ENCODE measurements at places on chromosomes 4 and X.

GRCh38 chr4:81870275-81870674 is 398.6 kb upstream of the RASGEF1B start:
- no peak for DNase-seq

- DNase-seq = no peak
Observed at GRCh38 chrX:63250253-63250868, 100.8 kb downstream of the SPIN4 start.

GRCh38 chrX:103175944-103176753 is 38.8 kb upstream of the BEX4 start:
- DNase-seq = peak; percentile 30

GRCh38 chrX:136870064-136870463 is 10.5 kb downstream of the RBMX start:
- no peak for DNase-seq

DNA sequence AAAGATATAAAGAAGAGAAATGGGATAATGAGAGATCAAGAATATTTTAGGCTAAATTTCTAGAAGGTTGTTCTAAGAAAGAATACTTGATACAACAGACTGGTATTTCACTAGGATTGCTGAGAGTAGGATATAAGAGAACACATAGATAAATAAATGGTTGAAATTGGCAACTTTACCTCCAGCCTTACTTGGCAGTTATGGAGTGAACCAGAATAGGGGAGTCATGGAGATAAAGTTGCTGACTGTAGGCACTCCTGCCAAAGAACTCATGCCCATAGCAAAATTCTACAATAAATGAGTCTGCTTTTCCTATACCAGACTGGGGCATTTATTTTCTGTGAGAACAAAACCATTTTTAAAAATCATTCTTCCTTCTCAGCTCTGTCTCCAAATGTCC is 26.4 kb upstream of the MMRN1 start:
- DNase-seq = no peak

DNA sequence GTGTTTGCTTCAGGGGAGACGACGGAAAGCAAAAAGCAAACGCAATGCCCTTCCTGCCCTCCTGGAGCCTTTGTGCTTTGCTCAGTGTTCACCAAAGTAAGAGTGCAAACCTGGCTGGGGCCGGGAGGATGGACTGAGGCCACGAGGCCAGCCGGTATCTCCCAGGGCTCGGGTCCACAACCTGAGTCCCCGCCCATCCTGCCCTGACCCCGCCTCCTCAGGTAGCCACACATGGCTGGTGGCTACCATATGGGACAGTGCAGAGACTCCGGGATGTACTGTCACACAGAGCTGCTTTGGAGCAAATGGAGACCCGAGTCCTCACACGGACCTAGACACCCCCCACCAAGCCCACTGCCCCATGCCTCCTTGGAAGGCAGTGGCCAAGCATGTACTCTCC is 4.8 kb downstream of the ATP2B3 start:
- DNase-seq = no peak

- DNase-seq = peak; percentile 12
Observed at GRCh38 chr4:174714393-174715211, 114.4 kb downstream of the GLRA3 start.

DNA sequence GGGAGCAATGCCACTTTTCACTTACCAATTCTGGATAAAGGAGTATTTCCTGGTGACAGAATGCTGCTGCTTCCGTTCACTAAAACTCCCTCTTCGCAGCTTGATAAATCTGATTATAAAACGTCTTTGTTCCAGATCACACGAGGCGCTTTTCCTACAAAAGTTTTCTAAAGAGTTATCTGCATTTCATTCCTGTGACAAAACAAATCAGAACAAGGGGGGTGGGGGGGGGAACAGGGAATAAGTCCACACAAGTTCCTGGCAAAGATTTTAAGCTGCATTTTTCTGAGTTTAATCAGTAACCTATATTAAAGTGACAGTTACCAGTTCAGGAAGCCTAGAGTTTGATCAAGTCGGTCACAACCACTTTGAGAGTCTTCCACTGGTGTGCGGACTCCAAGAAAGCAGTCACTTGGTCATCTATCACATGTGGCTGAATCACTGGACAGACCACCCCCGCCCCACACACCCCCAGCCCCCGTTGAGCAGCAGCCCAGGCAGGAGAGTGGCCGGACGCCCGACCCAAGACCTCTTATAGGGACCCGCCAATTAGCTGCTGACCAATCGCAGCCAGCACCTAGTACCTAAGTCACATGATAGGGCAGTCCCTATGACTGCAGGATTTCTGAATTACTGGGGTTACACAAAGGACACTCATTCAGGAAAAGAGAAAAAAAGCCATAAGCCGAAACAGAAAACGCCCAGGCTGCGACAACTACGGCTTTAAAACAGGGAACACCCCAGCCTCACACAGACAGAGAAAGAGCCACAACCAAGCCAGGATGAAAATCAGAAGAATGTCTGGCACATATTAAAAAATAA is 569.3 kb upstream of the DIPK2B start:
- no peak for DNase-seq

GRCh38 chrX:130552444-130553073 is 150.8 kb downstream of the RBMX2 start:
- DNase-seq = no peak

DNA sequence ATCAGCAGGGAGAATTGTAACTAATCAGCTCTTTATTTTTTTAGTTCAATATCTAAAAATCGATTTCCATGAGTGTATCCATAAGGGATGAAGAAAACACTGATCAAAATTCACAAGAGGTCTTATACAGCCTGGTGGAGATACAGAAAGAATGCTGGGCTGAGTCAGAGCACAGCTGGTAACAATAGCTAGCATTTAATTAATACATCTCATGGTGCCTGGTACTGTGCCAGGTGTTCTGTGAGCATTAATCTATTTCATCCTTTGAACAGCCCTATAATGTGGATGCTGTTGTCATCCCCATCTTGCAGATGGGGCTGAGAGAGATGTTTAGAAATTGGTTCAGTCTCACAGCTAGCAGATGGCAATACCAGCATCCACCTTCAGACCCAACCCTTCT is 250.9 kb upstream of the RPS6KA3 start:
- no peak for DNase-seq

GRCh38 chrX:17377795-17378194 is 2.8 kb downstream of the NHS start:
- peak; percentile 35 for DNase-seq

DNA sequence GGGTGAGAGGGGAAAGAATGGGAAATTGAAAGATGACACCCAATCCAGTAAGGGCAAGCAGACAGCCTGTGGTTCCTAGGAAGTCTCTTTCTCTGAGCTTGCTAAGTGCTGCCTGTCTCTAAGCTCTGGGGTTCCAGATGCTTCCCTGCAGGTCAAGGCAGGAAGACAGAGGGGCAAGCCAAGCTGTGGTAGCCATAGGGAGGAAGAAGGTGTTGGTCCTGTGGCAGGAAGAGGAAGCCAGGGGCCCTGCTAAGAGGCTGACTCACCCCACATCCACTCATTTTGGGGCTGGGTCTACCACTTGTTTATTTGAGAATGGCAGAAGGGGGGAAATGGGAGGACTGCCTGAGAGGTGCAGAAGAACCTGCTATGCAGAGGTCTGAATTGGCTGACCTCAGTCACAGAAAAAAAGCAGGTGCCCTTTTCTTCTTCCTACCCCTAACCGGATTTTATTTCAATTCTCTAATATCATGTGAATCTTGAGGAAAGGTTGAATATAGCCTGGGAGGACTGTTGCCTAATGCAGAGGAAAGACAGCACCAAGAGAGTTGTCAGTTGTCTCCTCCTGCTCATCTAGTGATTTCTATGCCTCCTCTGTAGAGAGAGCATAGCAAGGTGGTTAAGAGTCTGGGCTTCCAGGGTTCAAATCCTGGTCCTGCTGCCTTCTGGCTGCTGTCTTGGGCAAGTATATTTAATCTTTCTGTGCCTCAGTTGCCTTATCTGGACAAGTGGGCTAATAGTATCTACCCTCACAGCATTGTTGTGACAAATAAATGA is 27.4 kb downstream of the HOPX start:
- no peak for DNase-seq

DNA sequence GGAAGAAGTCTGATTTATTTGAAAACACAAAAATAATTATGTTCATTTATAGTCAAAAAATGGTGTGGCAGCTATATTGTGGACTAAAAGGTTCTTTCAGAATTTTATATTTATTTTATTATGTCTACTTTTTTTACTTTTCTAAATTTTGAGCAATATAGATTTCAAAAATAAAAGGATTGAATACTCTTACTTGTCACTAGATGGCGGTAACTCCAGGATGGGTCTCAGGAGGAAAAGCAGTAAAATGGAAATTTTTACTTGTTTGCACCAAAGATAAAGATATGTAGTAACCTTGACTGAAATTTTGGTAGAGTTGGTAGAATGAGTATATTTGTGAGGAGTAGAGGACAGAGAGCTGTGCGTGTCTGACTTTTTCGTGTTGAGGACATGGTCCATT is 14.5 kb upstream of the DACH2 start:
- DNase-seq = no peak

DNA sequence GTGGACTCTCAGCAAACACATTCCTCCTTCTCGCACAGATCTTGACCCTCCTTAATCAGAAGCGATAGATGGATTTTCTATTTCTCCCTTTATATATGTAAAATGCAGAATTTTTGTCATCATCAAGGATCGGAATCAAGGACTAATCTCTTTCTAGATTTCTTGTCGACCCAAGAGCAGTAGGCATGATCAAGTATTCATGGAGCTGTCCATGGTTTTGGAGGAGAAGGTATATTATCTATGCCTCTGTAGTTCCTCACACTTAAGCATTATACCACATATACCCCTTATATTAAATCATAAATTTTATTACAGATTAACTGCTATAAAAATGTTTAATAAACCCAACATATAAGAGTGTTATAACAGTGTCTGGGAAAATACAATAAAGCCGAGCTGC is 886.8 kb downstream of the NLGN4X start:
- DNase-seq = no peak

DNA sequence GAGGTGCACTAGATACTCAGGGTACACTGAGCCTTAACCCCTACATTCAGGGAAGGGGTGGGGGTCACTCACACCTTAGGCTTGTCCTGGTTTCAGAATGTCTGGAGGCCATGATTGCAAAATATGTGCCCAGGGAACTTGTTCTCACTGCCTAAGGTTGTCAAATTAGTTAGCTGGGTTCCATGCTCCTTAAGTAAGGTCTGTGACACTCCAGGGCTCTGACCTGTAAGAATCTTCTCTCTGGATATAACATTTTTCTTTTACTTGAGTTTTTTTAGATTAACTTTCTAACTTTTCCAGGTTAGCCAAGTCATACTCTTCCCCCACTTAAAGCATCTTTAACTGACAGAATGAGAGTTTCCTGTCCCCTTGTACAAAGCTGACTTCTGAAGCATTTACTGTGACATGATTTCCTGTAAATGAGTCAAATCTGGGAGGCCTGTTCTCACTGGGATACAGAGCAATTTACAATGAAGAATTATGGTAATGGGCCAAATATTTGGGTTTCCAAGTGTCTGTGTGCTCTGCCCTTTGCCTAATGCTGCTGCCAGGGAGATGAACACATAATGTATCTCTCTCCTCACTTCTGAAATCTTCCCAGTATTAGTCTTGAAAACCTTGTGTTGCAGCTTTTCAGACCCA is 101.7 kb downstream of the GATB start:
- DNase-seq = no peak

GRCh38 chrX:136141569-136141968 is 5.8 kb upstream of the FHL1 start:
- no peak for DNase-seq

GRCh38 chrX:108298165-108298602 is 140.0 kb downstream of the COL4A6 start:
- no peak for DNase-seq

- no peak for DNase-seq
Observed at GRCh38 chr4:183411291-183411861, 33.1 kb upstream of the CDKN2AIP start.

- DNase-seq = no peak
Observed at GRCh38 chr4:113162089-113162488, 112.6 kb downstream of the ANK2 start.

DNA sequence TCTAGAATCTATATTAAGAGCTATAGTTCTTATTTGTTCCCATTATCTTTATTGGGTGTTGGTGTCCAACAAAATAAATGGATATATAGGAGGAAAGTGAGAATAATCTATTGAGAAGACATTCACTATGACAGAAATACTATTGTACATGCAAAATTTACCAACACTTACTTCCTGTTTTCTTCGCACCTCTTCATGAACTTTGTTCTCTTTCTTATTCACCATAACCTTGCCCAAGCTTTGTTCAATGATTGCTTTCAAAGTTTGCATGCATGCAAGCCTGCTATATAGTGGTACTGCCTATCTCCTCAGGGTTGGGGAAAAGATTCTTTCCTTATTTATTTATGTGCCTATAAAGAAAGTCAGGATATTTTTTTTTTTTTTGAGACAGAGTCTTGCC is 176.4 kb upstream of the JADE1 start:
- DNase-seq = no peak

DNA sequence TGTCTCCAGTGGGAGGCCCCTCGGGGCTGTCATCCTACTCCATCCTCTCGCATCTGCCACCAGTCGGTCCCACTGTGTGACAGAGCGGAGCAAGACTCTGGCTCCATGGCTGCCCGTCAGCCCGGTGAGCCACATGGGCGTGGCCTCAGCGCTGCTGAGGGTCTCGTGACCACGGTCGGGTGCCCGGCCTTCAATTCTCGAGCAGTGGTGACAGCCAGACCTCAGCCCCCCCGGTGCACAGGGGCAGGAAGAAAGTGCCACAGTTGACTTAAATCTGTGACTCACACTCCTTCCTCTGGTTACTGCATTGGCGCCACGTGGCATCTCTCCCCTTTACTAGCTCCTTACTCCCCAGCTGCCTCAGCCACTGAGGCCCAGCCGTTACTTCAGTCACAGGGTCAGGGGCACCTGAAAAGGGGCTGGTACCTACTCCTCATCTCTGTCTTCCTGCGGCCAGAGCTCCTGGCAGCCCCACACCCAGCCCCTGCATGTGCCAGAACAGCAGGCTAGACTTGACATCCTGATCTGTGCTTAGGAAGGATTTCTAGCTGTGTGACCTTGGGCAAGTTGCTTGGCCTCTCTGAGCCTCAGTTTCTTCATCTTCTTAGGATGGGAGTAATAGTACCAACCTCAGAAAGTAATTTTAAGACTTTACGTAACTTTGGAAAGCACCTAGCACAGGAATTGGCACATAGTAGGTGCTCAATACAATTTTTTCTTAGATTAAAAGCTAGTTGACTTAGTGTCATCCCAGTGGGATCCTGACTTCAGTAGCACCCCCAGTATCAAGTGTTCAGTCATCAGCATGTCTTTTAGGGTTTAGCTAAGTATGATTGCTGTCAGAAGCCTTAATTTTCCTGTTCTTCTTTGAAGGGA is 66.1 kb downstream of the TNIP2 start:
- no peak for DNase-seq

DNA sequence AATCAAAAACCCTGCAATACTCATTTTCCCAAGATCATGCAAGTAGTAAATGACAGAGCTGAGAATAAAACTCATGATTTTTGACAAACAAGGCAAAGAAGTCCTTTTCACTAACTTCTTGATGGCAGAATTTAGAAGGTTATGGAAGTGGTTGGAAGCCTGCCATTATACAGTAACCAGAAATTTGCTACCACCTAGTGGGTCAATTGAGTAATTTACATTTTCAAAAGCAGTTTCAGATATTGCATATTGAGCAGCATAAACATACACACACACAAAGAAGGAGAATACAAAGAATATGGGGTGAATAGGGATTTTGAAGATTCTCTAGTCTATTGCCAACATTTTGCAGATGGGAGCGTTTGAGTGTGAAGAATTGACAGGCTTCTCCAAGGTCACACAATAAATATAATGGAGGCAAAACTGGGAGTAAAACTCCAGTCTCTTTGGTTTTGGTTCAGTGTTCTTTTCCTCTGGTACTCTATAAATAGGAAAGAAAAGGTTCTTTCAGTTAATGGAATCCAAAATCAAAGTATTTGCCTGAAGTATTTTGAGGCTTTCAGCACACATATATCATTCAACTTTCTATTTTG is 70.2 kb downstream of the GC start:
- DNase-seq = no peak
